Peyer's patch (tissue), 4 donors: ENCODE measurements at places on chromosomes 4 and X.

DNA sequence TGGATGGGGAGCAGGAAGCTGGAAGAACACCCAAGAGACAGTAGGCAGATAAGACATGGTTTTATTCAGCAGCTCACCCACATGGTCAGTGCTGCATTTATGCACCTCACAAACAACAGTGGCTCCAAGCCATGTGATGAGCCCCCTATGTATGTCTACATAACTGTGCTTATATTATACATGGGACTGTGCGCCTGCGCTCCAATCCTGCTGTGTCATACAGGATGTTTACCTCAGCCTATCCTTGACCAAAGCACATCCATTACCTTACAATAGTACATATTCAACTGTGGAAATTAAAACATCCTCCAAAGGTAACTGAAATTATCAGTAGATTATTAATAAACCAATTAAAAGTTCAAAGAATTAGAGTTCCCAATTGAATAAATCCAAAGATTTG lies 44.1 kb upstream of the SGMS2 start:
- DNase-seq, result no peak

GRCh38 chrX:73206366-73206765 lies 8.3 kb downstream of the NAP1L2 start:
- DNase-seq, result no peak

DNA sequence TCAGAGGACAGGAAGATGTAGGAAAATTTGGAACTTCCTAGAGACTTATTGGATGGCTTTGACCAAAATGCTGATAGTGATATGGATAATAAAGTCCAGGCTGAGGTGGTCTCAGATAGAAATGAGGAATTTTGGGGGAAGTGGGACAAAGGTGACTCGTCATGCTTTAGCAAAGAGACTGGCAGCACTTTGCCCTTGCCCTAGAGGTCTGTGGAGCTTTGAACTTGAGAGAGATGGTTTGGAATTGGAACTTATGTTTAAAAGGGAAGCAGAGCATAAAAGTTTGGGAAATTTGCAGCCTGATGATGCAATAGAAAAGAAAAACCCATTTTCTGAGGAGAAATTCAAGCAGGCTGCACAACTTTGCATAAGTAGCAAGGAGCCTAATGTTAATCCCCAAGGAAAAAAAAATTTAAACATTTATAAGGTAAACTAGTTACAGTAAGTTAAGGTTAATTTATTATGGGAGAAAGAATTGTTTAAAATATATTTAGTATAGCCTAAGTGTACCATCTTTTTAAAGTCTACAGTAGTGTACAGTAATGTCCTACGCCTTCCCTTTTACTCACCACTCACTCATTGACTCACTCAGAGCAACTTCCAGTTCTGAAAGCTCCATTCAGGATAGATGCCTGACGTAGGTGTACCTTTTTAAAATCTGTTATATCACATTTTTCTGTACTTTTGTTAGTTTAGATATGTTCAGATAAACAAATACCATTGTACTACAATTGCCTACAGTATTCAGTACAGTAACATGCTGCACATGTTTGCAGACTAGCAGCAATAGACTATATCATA lies 101.2 kb downstream of the FAM13A start:
- DNase-seq, result no peak

DNA sequence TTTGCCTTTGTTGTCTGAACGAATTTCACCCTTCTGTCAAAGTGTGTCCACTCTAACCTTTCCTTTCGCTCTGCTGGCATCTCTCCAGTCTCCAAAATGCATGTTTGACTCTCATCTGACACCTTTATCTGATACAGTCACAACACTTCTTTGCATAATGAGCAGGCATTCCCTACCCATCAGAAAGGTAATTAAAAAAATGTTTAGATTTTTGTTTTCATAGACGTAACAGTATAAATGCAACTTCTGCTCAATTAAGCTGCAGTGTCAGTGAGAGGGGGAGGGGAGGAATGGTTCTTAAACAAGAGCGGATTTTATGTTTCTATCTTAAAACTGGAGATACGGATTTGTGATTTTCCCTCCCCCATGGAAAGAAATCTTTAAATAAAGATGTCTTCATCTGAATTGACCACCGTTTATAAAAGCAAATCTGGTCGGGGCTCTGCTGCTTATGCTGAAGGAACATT lies 70.2 kb downstream of the CXXC4 start:
- no peak for DNase-seq

DNA sequence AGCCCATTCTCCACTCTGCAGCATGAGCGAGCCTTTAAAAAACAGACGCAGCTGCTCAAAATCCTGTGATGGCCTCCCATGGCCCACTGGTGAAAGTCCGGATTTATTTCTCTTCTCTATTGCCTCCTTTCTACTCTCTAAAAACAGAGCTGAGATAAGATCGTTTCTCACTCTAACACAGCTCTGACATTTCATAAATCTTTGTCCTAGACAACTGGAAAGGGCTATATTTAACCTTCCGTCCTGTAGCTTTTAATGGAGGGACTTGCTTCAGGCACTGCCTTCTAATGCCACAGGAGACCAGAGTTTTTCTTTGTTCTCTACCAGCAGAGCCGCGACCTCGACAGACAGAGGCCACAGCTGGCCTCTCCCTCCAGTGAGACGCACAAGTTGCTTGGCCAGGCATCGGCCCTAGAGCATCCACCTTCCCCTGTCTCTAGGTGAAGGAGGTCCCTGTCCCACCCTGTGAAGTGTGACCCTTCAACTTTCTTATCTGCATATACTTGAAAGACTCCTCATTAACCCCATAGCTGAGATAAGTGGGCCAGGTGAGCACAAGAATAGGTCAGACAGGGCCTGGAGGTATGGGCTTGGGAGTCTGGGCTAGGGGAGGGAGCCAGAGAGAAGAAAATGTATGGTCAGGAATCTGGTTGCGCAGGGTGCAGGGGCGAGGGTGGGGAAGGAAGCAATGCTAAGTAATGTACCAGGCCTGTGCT lies 50.0 kb downstream of the RTL5 start:
- no peak for DNase-seq

GRCh38 chrX:140602140-140602539 lies 97.3 kb upstream of the SOX3 start:
- no peak for DNase-seq

GRCh38 chr4:107388736-107389274 lies 331.2 kb downstream of the PAPSS1 start:
- no peak for DNase-seq

- DNase-seq, result no peak
These were observed 38.0 kb upstream of the GPR78 start for GRCh38 chr4:8541981-8542715.

DNA sequence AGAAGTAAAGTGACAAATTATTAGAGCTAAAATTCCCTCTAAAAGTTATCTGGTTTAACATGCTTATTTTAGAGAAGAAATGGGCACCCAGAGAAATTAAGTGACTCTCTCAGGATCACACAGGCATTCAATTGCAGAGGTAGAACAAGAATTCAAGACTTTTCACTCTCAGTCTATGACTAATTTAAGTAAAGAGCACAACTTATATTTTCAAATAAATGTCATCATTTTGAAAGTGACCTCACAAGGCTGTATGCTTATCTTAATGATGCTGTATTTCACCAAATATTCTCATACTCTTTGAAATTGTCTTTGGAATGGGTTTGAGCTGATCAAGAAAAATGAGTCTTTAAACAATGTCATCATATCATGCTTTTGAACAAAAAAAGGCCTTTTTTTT lies 15.3 kb downstream of the GPR174 start:
- DNase-seq, result no peak

DNA sequence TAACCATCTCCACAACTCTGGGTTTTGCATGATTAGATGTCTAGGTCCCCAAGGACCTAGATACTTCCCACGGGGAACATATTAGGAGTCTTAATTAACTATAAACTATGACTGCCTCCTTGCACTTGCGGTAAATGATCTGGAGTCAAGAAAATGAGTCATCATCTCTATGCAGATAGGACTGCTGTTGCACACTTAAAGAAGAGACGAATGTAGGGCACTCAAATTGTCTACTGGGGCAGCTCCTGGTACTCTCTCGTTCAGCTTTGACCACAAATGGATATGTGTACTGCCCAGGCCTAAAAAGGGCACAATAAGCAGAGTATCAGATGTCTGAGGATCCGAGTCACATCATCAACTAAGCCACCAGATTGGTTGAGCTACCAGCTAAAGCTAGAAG lies 1783.4 kb upstream of the AGA start:
- DNase-seq, result no peak

GRCh38 chr4:99300934-99301333 lies 10.1 kb upstream of the ADH1A start:
- DNase-seq, result peak; percentile 18

DNA sequence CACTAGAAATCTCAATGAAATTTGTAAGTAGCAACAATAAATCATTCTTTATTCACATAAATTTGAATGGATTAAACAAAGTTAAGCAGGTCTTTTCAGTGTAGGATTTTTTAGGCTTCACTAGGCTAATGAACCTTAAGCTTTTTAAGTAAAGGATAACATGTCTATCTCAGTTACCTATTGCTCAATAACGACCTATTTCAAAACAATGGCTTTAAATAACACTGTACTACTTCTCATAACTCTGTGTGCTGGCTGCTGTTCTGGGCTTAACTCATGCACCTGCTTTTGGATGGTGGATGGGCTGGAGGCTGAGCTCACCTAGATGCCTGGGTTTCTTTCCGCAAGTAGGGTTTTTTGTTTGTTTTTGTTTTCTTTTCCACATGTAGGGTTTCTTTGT lies 495.0 kb upstream of the SLIT2 start:
- no peak for DNase-seq

GRCh38 chrX:13069771-13070416 lies 25.5 kb upstream of the FAM9C start:
- no peak for DNase-seq

- no peak for DNase-seq
These were observed 14.0 kb downstream of the NLGN3 start for GRCh38 chrX:71158603-71159002.

DNA sequence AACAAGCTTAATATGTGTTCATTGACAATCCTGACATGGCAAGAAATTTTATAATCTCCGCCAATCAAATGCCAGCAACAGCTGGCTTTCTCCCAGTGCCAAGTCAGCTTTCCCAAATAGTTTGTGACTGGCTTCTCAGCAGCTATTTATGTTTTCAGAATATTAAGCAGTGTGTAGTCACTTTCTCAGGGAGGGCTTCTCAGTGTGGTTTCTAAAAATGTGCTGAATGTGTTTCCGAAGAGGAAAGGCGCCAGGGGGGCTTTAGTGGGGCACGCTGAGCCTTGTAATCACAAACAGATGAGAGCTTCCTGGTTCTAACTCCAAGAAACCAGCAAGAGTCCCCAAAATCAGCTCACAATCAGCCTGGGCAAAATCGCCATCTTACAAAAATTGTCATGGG lies 258.7 kb upstream of the CPEB2 start:
- DNase-seq, result no peak

DNA sequence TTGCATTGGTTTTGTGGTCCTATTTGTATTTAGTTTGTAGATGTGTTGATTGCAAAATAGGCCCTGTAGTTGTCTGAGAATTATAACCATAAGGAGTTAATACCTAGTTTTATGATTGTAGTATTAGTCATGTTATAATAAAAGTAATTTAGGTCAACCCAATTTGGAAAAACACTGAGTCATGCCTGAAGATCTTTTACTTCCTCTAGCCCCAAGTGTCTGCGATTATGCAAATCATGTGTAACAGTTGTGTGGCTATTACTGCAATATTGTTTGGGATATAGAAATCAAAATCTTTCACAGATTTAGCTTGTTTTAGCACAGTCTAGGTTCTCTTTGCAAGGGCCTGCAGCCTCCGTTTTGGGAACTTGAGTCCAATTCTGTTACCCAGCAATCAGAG lies 12.6 kb downstream of the SRD5A3 start:
- no peak for DNase-seq

DNA sequence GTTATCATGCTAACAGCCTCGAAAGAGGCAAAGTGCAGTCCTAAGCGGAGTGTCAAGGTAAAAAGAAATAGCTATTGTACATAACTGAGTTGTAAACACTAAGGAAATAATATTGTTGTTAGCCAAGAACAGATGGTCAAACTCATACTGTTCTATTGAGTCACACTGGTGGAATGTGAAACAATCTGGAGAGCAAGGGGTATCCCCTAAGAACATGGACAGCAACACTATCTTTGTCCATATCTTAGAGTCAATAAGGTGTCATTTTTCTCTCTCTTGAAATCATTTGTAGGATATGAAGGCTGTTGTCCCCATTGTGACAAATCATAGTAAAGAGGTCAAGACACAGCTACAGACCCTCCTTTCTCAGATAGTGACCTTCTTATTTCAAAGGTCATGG lies 4.5 kb upstream of the PDGFC start:
- no peak for DNase-seq

GRCh38 chr4:19239565-19239964 lies 1012.1 kb upstream of the SLIT2 start:
- DNase-seq, result no peak

- DNase-seq, result no peak
These were observed 248.6 kb downstream of the ADAMTS3 start for GRCh38 chr4:72320223-72320948.

GRCh38 chr4:33091961-33092360 lies 2371.8 kb downstream of the PCDH7 start:
- DNase-seq, result no peak

- no peak for DNase-seq
These were observed 77.9 kb downstream of the ADGRL3 start for GRCh38 chr4:61277785-61278760.

DNA sequence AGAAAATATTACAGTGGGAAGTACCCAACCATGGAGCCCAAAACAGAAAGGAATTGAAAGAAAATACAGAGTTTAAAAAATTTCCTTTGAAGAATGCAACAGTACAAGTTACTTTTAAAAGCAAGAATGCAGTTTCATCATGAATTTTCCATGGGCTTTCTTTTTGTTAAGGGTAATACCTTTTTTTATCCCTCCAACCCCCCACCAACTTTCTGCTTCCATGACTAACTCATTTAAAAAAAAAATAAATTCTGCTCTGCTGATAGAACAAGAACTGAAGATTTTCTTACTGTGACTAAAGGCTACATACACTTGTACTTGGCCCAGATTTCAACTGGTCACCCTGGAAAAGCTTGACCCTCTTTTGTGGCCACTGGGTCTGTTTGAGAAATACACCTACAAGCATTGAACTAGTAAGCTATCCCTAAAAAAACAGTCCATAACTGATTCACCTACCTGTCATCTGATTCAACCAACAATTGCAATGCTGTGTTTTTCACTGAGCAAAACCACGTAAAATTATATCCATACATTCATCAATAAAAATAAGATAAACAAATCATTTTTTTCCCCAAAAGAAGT lies 214.2 kb downstream of the NSUN7 start:
- DNase-seq, result no peak

- DNase-seq, result peak; percentile 38
These were observed 891 bp downstream of the CISD2 start for GRCh38 chr4:102869569-102870197.
